ENCODE measurements at places on chromosomes 16 and 17.

DNA sequence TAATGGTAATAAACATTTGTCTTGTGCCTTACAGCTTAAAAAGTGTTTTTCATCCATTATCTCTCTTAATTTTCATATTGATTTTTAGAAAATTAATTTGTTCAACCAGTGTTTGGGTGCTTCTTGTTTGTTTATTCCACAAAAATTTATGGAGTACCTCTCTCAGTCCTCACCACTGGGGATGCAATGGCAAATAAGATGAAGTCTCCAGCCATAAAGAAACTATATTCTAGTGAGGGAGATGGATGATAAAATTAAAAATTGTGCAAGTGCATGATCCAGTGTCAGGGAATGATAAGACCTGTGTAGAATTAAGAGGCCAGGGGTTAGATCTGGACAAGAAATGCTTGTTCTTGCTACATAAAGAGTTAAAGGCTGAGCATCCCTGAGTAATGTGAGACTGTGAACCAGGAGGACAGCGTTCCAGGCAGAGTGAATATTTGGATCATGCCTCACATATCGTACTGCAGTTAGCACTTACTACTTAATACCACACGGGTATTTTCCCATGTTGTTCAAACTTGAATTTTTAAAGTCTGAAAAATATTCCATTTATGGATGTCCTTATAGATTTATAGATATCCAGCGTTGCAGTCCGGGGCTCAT, 535.7 kb upstream of the HSBP1 start:
- no peak overlapping the region for H3K27ac ChIP-seq
- H3K27me3 ChIP-seq, result no peaks in the 10 kb centered on the region
- no peaks in the 10 kb centered on the region for H3K36me3 ChIP-seq

DNA sequence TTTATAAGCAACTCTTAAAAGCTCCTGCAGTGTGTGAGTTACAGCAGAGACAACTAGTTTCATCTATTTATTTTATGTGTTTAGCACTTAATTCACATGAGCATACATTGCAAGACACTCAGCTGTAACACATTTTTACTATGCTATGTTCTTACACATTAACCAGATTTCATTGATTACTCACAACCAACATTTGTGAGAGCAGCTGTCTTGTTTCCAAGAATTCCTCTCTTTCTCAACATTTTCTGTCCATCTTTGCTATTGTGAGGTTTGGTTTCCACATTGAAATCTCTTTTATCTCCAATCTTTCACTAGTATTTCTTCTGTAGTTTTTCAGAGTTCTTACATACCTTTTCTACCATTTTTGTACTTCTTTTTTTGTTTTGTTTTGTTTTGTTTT, 51.2 kb downstream of the COPRS start:
- H3K36me3 ChIP-seq, result no peaks in the 10 kb centered on the region
- H3K4me1 ChIP-seq, result no peaks in the 10 kb centered on the region
- no peaks in the 10 kb centered on the region for H3K27me3 ChIP-seq
- DNase-seq, result no peak
- H3K4me3 ChIP-seq, result no peak overlapping the region

- H3K27ac ChIP-seq, result no peak overlapping the region
- no peak overlapping the region for H3K4me3 ChIP-seq
- peaks cover 77% of the 10 kb centered on the region for H3K36me3 ChIP-seq
- no peaks in the 10 kb centered on the region for H3K4me1 ChIP-seq
Observed at GRCh38 chr17:41895617-41896016, 23.1 kb downstream of the ACLY start.

- H3K36me3 ChIP-seq, result peaks cover 18% of the 10 kb centered on the region
- no peak overlapping the region for H3K27ac ChIP-seq
- H3K27me3 ChIP-seq, result no peaks in the 10 kb centered on the region
- H3K4me3 ChIP-seq, result no peak overlapping the region
Observed at GRCh38 chr17:63764716-63765115, 8.7 kb downstream of the CCDC47 start.

DNA sequence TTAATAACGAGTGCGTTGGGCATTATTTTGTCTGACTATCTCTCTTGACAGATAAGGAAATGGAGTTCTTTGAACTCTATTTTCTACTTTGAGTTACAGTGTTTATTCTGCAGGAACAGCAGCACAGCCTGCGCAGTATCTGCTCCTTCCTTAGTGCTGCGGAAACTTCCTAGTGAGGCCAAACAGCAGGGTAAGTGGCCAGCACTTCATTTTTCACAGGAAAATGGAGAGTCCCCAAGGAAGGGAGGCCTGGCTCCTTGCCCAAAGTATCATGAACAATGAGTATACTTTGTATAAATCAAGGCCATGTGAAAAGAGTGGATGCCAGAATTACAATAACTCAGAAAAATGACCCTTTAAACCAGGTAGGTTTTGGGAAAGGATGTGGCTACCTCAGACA, 140.6 kb downstream of the VPS53 start:
- no peak overlapping the region for H3K4me3 ChIP-seq
- peaks cover 2% of the 10 kb centered on the region for H3K36me3 ChIP-seq
- H3K27ac ChIP-seq, result no peak overlapping the region

GRCh38 chr16:78505544-78506366, 406.3 kb downstream of the WWOX start:
- H3K4me3 ChIP-seq, result no peak overlapping the region
- H3K27me3 ChIP-seq, result no peaks in the 10 kb centered on the region
- no peak for DNase-seq
- no peaks in the 10 kb centered on the region for H3K36me3 ChIP-seq
- H3K27ac ChIP-seq, result no peak overlapping the region

GRCh38 chr16:69471121-69471520, 46.7 kb downstream of the CYB5B start:
- no peak overlapping the region for H3K27ac ChIP-seq
- H3K4me1 ChIP-seq, result no peaks in the 10 kb centered on the region
- H3K27me3 ChIP-seq, result no peaks in the 10 kb centered on the region
- no peak overlapping the region for H3K4me3 ChIP-seq

GRCh38 chr17:28648698-28649097, 3.7 kb upstream of the BLTP2 start:
- H3K4me1 ChIP-seq, result peaks cover 1% of the 10 kb centered on the region
- H3K4me3 ChIP-seq, result no peak overlapping the region
- DNase-seq, result no peak
- peaks cover 6% of the 10 kb centered on the region for H3K36me3 ChIP-seq
- no peak overlapping the region for H3K27ac ChIP-seq

DNA sequence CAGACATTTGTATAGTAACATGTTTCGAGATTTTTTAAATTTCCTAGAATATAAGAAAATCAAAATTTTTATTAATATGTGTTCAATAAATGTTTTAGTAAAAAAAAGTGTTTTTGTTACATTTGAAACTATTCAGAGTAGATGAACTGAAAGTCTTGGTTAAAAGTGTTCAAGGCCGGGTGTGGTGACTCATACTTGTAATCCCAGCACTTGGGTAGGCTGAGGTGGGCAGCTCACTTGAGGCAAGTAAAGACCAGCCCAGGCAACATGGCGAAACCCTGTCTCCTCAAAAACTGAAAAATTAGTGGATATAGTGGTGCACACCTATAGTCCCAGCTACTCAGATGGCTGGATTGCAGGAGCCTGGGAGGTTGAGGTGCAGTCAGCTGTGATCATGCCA, 16.8 kb upstream of the PHKG2 start:
- no peak overlapping the region for H3K4me3 ChIP-seq
- H3K36me3 ChIP-seq, result peaks cover 92% of the 10 kb centered on the region
- no peaks in the 10 kb centered on the region for H3K4me1 ChIP-seq
- no peak overlapping the region for H3K27ac ChIP-seq
- DNase-seq, result no peak
- no peaks in the 10 kb centered on the region for H3K27me3 ChIP-seq

- no peaks in the 10 kb centered on the region for H3K27me3 ChIP-seq
- no peaks in the 10 kb centered on the region for H3K36me3 ChIP-seq
- H3K27ac ChIP-seq, result no peak overlapping the region
- no peaks in the 10 kb centered on the region for H3K4me1 ChIP-seq
- H3K4me3 ChIP-seq, result no peak overlapping the region
Observed at GRCh38 chr16:64412578-64413280, 709.1 kb downstream of the CDH11 start.

DNA sequence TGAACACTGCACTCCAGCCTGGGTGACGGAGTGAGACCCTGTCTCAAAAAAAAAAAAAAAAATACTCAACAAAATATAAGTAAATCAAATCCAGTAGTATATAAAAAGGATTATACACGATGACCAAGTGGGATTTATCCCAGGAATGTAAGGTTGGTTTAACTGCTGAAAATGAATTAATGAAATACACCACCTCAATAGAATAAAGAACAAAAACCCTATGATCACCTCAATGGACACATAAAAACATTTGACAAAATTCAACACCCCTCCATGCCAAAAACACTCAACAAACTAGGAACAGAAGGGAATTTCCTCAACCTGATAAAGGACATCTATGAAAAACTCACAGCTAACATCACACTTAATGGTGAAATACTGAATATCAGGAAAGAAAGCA, 6.6 kb downstream of the MIS12 start:
- no peak for DNase-seq
- H3K27ac ChIP-seq, result no peak overlapping the region
- H3K36me3 ChIP-seq, result peaks cover 10% of the 10 kb centered on the region

DNA sequence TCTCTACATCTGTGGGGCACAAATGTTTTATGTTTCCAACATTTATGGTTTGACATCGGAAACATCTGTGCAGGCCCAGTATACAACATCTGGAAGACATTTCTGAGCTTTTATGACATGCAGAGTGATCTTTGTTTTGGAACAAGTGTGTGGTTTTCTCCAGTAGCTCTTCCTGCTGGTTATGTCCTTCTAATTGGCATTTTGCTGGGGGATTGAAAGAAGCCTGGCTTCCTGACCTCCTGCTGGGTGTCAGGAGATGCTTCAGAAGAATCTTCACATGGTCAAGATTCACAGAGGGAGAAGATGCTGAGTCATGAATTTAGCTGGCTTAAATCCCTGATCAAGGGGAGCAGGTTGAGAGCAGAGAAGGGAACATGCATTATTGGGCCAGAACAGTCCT, 279.5 kb upstream of the MYOCD start:
- H3K4me3 ChIP-seq, result no peak overlapping the region
- no peaks in the 10 kb centered on the region for H3K27me3 ChIP-seq
- no peak overlapping the region for H3K27ac ChIP-seq
- peaks cover 3% of the 10 kb centered on the region for H3K4me1 ChIP-seq
- no peak for DNase-seq

- no peaks in the 10 kb centered on the region for H3K27me3 ChIP-seq
- no peak overlapping the region for H3K27ac ChIP-seq
- H3K36me3 ChIP-seq, result no peaks in the 10 kb centered on the region
Observed at GRCh38 chr16:85306071-85306792, 194.0 kb upstream of the CIBAR2 start.

DNA sequence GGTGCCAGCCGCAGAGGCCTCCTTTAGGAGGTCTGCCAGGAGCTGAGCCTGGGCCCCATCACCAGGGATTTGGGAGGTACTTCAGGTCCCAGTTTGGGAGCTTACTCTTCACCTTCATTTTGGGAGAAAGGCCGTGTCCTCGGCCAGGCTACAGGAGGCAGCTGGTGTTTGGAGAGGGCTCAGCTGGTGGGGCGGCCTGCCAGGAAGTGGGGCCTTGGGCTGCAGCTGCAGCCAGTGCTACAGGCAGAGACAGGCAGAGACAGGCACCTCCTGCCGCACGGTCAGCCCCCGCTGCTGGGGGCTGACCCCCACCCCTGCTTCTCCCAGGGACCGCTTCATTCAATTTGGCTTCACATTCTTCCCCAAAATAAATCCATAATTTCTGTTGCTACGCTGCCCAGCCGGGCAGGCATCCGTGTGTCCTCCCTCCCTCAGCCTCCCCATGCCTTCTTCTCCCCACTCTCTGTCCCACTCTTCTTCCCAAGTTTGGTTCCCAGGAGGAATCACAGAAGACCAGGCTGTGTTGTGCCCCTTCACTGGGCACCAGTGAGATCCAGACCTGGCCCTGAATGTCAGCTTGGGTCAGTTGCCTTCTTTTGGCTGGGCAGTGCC, 6.1 kb downstream of the TMEM235 start:
- H3K27ac ChIP-seq, result no peak overlapping the region

DNA sequence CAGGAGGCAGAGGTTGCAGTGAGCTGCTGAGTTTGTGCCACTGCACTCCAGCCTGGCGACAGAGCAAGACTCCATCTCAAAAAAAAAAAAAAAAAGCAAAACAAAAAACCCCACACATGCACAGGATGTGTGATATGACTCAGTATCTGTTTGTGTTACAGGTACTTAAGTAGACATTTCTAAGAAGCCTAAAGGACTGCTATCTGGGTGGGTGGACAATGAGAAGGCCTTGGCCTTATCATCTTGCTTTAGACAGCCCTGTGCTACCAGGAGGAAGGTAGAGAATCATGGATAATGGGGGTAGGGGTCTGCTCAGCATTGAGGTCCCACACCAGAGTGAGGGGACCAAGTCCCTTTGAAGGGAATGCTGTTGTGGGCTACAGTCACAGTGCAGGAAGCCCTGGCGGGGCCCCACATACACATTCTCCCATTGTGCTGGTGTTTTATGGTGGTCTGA, 26.7 kb downstream of the PLD6 start:
- peaks cover 44% of the 10 kb centered on the region for H3K36me3 ChIP-seq
- no peak overlapping the region for H3K27ac ChIP-seq
- no peak for DNase-seq
- H3K27me3 ChIP-seq, result no peaks in the 10 kb centered on the region

- no peaks in the 10 kb centered on the region for H3K36me3 ChIP-seq
- H3K4me1 ChIP-seq, result peaks cover 8% of the 10 kb centered on the region
- H3K27me3 ChIP-seq, result no peaks in the 10 kb centered on the region
Observed at GRCh38 chr17:35086931-35087573, 23.5 kb upstream of the RFFL start.

DNA sequence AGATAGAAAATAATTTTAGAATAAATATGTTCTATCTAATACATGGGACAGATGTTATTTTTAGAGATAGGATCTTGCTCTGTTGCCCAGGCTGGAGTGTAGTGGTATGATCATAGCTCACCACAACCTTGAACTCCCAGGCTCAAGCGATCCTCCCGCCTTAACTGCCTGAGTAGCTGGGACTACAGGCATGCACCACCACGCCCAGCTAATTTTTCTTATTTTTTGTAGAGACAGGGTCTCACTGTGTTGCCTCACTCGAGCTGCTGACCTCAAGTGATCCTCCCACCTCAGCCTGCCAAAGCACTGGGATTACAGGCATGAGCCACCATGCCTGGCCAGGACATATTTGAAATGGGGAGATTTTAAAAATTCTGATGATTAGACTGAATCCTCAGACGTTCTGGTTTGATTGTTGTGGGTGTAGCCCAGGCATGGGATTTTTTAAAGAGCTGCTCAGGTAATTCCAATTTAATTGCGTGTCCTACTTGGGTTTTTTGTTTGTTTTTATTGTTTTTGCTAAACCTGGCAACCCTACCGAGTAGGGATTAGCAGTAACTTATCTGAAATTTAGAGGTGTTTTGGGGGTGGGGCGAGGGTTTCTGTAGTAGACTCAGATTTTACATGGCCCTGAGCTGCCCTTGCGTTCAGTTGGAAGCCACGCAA, 142.9 kb downstream of the RAB11FIP4 start:
- no peak overlapping the region for H3K27ac ChIP-seq
- no peak for DNase-seq

- H3K4me3 ChIP-seq, result no peak overlapping the region
- peaks cover 30% of the 10 kb centered on the region for H3K36me3 ChIP-seq
- H3K4me1 ChIP-seq, result peaks cover 14% of the 10 kb centered on the region
- DNase-seq, result no peak
Observed at GRCh38 chr16:8861563-8862308, 7.1 kb downstream of the CARHSP1 start.

DNA sequence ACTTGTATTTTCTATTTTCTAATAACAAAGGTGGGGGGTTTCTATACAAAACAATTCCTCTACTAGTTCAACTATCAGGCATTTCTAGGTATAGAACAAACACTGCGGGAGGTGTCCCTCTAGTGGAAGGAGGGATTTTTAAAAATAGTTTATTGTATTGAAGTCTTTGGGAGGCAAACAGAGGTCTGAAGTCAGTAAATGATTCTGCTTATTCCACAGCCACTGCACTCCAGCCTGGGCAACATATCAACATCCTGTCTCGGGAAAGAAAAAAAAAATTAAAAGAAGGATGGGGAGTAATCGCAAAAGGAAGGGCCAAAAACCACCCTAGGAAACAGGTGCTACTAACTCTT, 648 bp upstream of the ERCC4 start:
- no peak for DNase-seq
- H3K27ac ChIP-seq, result peak overlapping the region; percentile 69
- H3K36me3 ChIP-seq, result peaks cover 7% of the 10 kb centered on the region
- H3K4me1 ChIP-seq, result peaks cover 3% of the 10 kb centered on the region

Data from neuronal stem cell (in vitro differentiated cells).